GM04504 (cell line): ENCODE measurements at places on chromosomes 1 and 21.

DNA sequence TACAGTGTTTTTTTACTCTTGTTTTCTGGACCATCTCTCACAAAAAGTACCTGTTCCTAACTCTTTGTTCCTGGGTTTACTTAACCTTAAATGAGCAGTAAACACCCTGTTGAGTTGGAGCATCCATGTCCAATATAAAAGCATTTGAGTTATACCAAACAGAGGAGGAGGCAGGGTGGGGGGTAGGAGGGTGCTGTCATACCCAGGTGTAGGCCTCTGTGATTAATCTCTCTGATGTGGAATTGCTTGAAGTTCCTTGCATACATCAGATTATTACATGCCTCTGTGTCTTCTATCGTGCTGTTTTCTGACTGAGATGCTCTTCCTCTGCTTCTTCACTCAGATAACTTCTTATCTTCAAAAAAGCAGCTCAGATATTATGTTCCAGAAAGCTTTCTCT lies 28.1 kb upstream of the RGS18 start:
- no peak for DNase-seq

DNA sequence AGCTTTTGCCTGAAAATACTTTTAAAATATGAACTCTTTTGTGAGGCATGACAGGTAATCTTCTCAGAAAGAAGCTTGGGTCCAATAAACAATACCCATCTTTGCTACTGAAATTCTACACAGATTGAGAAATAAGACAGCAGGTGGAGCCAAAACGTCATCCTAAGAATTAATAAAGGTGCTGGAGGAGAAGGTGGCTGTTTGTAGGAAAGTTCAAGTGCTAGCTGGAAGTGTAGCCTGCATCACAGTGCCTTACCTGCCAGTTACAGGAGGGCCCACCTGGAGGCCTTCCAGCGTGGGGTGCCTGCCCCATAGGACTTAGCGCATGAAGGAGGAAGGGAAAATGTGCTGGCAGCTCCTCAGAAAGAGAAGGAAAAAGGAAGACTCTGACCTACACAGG lies 93.7 kb downstream of the TTC3 start:
- no peak for DNase-seq

- no peak for DNase-seq
Measured at GRCh38 chr1:1115136-1115785, 628 bp downstream of the C1orf159 start.

- DNase-seq: no peak
Measured at GRCh38 chr1:36691374-36691773, 208.7 kb upstream of the CSF3R start.

DNA sequence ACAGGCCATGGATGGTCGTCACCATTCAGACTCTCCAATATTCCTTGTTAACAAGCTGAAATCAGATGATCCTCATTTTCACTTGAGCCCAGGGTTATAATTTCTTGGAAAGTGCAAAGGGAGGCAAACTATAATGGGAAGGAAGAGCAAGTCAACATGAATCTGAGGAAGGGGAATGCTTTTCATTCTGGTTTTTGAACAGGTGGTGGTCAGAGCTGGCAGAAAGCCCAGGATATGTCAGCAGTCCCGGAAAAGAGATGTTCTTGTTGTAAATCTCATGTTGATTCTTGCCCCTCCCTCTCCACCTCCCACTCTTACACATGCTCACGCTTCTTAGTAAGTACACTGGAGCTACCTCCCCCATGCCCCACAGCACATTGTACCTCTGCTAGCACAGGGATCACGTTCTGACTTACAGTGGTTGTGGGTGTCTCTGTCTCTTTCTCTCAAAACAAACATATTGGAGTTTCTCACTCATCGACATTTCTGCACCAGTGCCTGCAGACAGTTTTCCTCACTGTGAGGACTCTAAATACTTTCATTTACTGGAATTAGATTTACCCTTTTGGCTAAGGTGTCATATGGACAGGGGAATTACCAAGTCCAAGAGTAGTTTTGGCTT lies 77.6 kb downstream of the XCL2 start:
- DNase-seq: no peak

- DNase-seq: no peak
Measured at GRCh38 chr21:31459457-31459856, 115.4 kb upstream of the TIAM1 start.

GRCh38 chr1:36178471-36179219 lies 22.7 kb downstream of the MAP7D1 start:
- DNase-seq: no peak

DNA sequence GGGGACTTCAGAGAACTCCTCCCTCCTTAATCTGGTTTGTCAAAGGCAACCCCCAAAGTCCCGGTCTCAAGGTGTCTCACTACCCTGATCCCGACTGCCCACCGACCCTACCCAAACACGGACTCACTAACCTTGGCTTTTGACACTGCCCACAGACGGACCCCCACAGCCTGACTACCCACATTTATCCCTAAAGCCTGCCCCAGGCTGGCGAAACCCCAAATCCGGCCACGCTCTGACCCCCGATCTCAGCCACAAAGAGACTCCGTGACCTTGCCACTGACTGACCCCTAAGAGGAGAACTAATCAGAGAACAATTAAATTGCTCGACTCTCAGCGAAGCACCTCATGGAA lies 5.2 kb downstream of the ID3 start:
- DNase-seq: no peak

GRCh38 chr1:150056407-150056806 lies 11.2 kb upstream of the VPS45 start:
- DNase-seq: no peak

GRCh38 chr1:151340870-151341754 lies 5.9 kb downstream of the RFX5 start:
- DNase-seq: peak; percentile 56

DNA sequence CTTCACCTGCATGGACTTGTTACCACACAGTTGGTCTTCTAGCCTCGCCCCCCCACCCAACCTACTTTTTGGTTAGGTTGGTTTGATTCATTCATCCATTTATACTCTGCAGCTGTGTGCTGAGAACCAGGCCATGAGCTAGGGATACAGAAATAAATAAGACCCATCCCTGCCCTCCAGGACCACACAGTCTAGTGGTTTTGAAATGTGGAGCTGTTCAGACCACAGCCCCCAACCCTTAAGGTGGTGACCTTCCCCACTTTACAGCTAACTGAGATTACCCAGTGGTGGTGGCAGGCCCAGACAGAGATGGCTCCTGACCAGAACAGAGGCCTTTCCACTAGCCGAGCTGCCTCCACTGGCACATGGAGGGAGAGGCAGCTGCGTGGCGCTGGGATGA lies 37.0 kb downstream of the LRRN2 start:
- no peak for DNase-seq

DNA sequence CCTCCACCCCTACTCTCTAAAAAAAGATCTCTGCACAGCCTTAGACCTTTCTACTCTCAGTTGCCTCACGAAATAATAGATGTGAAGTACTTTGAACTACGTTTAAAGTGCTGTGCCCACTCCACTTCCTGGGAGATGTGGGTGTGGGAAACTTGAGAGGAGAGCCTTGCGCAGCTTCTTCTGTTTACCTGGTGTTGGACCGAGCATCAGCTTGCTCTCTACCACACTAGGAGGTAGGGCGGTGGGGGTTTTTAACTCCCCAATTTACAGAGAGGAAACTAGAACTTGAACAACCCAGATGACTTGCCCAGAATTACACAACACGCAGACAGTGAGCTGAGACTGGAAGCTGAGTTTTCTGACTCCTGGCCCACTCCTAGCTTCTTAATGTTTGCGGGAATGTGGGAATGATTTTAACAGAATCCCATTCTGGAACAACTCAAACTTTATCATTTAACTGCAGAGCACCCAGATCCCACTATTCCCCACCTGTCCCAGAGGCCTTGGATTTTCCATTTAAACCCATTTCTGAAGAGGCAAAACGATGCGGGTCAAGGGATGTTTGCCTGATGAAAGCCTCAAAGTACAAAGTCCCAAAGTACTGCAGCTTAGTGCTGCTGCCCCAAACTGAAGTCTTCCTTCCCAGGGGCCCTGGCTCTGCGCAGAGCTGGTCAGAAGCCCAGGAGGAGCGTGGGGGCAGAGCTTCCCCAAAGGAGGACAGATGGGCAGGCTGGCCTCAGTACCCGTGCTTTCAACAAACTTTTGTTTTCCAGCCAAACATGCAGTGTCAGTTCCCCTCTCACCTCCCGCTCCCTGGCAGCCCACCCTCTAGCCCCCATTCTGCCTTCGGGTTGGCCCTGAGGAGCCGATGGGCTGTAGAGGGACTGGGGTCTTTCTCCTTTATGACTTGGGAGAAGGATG lies 19.0 kb downstream of the BTG2 start:
- DNase-seq: no peak

DNA sequence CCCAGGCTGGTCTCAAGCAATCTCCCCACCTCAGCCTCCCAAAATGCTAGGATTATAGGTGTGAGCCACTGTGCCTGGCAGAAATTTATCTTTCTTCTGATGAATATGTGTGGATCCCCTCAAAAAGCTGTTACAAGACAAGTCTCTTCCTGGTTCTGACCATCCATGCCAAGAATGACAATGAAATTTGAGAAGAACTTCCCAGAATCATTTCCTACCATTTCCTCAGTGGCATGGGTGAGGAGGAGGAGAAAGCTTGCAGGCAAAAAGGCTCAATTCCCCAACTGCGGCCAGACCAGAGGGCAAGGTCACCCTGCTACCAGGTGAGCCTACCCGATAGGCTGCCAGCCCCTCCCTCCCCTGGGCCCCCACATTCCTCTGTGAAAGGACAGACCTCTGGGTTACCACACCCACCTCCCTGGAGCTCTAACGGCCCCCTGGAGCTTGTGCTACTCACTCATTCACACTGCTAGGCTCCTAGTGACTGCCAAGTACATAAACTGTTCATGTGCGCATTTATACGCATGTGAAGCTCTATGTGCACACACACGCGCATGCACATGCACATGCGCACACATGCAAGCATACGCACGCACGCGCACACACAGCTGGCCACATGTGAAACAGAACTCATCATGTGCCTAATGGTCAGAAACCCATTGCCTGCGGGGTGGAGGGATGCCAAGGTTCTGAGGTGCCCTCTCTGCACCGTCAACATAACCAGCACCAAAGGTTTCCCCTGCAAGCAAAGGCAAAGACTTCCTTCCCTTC lies 17.0 kb downstream of the MRAP start:
- no peak for DNase-seq

- DNase-seq: no peak
Measured at GRCh38 chr1:161999301-162000052, 24.2 kb downstream of the OLFML2B start.

GRCh38 chr1:151835596-151835995 lies 4.0 kb upstream of the RORC start:
- no peak for DNase-seq

DNA sequence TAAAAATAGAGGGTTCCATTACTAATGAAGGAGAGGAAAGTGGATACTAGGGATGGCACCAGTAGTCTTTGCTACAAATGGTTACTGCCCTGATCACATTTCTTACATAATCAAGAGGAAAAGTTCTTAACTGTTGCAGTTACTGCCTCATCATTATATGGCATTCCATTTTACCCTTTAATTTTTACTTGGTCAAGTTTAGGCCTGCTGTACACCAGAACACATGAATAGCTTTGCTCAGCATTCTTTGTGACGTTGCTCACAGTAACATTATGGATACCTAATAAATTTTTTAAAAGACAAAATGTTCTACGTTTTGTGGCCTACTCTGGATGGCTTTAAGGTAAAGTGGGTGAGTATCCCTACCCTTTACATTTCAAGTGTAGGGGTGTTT lies 38.6 kb upstream of the CR1L start:
- DNase-seq: no peak

GRCh38 chr1:24051206-24051945 lies 60.6 kb downstream of the MYOM3 start:
- DNase-seq: no peak

GRCh38 chr1:242842094-242842493 lies 317.6 kb upstream of the PLD5 start:
- DNase-seq: no peak

DNA sequence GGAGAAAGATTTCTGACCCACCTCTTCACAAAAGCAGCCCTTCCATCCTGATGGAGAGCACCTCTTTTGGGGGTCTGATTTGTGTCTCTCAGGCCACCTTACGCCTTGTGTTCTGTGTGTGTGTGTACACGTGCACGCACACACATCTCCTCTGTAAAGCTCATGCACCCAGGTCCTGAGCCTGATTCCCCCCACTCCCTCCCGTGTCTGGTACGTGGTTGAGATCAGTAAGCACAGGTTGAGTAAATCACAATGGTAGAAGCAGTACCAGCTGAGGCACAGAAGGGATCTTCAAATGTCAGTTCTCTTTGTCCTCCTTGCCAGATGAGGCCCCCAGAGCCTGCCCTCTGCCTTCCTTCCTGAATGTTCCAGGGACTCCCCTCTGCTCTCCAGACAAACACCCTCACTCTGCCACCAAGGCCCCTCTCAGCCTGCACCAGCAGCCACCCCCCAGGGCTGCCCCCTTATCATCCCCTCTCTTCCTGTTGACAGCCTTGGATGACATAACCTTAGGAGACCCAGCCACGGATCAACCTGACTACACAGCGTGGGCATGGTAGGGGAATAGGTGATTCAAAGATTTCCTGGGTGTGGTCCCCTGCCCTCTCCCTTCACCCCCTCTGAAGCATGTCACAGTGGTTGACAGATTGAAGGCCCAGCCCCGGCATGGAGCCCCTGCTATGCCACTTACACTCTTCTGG lies 112.8 kb downstream of the HIVEP3 start:
- DNase-seq: no peak

DNA sequence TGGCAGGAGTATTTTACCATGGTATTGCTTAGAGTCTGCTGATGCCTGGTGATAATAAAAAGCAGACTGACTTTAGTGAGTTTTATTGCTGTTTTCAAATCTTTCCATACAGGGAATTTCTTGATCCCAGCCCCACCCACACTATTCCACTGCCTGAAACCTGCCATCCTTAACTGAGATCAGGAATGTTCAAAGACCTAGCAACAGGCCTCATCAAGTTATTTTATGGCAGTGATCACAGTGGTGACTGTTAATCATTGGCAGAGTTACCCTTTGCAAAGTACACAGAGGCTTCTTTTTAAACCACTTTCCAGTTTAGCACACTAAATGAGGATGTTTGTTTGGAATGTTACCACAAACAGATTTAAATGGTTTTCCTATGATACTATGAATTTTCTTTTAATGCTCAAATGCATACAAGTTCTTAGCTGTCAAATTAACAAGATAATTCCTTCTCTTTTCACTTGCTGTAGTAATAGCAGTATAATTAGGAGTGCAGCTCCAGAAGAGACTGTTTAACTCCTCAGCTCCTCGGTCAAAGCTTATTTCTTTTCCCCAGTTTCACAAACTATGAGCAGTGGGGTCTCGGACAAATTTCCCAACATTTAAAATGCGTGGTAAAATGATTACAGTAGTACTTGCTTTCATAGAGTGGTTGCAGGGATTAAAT lies 69.9 kb upstream of the USP25 start:
- peak; percentile 46 for DNase-seq

GRCh38 chr1:176692431-176692830 lies 229.5 kb downstream of the PAPPA2 start:
- no peak for DNase-seq

GRCh38 chr1:207414606-207415108 lies 39.5 kb upstream of the CR2 start:
- DNase-seq: no peak

GRCh38 chr1:119371815-119372214 lies 3.2 kb downstream of the HAO2 start:
- DNase-seq: no peak

GRCh38 chr1:206472454-206472853 lies 2.2 kb downstream of the IKBKE start:
- DNase-seq: peak; percentile 26

- DNase-seq: no peak
Measured at GRCh38 chr1:74245168-74245772, 10.1 kb downstream of the TNNI3K start.

- no peak for DNase-seq
Measured at GRCh38 chr1:47866601-47867437, 130.4 kb downstream of the TRABD2B start.

GRCh38 chr1:160108888-160109662 lies 6.5 kb upstream of the ATP1A2 start:
- DNase-seq: no peak

- DNase-seq: no peak
Measured at GRCh38 chr1:13996334-13996733, 296.3 kb downstream of the PRDM2 start.
